ENCODE measurements at places on chromosomes 11 and 22.

GRCh38 chr11:1073851-1074243, 827 bp upstream of the MUC2 start:
- no peak for DNase-seq

DNA sequence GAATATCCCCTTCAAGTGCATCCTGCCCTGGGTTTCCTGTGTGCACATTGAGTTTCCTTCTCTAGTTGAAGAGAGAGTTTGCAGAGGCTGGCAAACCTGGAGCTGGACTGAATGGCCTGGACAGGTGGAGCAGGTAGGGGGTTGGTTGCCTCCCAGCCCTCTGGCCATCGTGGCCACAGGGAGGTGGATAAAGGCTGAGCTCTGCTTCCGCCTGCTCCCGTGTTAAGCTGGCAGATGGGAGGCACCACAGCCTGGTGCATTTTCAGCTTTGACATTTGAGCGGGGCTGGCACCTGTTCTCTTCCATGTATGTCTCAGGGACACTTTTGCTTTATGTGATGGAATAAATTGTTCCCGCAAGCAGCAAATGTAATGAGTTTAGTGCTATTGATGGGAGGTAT, 11.1 kb downstream of the MICAL2 start:
- DNase-seq: no peak

DNA sequence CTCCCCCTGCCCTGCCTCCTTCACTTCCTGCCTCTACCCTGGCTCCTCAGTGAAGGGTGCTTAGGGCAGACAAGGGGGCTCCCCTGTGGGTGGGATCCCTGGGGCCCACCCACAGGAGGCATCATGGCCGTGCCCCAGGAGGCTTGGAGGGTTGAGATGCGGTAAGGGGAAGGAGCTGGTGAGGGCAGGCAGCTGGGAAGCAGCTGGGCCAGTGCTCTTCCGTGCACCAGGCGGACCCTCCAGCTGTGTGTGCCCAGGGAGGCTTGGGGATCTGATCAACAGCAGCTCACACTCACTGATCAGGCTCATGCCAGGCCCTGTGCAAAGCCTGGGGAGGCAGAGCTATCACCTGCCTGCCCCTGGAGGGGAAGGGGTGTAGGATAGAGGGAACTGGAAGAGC, 59.3 kb upstream of the TTLL12 start:
- no peak for DNase-seq

DNA sequence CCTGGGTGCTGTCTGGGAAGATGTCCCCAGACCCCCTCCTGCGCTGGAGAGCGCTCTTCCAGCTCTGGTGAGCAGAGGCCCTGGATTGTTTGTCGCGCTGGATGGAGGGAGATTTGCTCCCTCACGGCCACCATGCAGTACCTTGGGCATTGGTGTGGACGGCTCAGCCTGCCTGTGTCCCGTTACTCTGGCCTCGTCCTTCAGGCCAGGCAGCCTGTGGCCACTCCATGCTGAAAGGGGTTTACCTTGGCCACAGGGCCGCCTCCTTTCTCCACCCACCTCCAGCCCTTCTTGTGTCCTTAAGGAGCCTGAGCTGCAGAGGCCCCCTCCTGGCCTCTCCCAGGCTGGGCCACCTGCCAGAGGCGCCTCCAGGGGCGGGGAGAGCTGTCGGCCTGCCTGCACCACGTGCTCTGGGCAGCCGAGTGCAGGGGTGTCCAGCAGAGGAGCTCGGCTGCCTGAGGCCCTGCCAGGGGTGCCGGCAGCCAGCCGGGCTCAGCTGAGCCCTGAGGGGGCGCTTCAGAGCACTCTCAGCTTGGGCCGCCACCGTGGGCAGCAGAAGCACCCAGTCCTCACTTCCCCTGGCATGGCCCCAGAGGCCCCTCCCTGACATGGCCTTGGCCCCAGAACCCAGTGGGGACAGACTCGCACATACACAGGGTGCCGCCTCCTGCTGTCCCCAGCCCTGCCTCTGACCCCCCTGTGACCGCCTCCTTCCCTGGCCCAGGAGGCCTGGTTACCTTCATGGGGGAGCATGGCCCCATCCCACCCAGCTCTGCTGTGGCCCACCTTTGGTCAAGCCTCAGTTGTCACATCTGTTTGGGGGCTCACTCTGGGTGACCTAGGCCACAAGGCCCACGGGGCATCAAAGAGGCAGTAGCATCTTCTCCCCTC, 3.4 kb downstream of the CCND1 start:
- DNase-seq: no peak

- DNase-seq: no peak
Observed at GRCh38 chr11:69700278-69701140, 3.3 kb downstream of the FGF19 start.

- no peak for DNase-seq
Observed at GRCh38 chr11:10752061-10752460, 1.0 kb downstream of the CTR9 start.

- no peak for DNase-seq
Observed at GRCh38 chr11:88293931-88294330, 43.6 kb downstream of the CTSC start.

DNA sequence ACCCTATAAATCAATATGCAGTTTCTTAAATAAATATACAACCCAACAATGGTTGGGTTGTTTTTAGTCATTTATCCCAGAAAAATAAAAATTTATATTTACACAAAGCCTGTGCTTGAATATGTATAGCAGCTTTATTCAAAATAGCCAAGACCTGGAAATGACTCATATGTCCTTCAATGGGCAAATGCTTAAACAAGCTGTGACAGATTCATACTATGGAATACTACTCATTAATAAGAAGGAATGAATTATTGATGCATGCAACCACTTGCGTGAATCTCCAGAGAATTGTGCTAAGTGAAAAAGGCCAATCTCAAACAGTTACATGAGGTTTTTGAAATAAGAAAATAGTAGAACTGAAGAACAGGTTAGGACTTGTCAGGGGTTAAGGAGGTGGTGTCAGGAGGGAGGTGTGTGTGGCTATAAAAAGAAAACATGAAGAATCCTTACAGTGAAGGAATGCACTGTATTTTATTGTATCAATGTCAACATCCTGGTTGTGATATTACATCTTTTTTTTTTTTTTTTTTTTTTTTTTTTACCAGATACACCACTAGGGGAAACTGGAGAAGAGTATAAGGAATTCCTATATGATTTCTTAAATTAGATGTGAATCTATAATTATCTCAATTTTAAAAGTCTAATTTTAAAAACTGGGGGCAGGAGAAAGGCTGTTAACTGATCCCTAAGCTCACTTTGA, 82.4 kb upstream of the CD44 start:
- no peak for DNase-seq

DNA sequence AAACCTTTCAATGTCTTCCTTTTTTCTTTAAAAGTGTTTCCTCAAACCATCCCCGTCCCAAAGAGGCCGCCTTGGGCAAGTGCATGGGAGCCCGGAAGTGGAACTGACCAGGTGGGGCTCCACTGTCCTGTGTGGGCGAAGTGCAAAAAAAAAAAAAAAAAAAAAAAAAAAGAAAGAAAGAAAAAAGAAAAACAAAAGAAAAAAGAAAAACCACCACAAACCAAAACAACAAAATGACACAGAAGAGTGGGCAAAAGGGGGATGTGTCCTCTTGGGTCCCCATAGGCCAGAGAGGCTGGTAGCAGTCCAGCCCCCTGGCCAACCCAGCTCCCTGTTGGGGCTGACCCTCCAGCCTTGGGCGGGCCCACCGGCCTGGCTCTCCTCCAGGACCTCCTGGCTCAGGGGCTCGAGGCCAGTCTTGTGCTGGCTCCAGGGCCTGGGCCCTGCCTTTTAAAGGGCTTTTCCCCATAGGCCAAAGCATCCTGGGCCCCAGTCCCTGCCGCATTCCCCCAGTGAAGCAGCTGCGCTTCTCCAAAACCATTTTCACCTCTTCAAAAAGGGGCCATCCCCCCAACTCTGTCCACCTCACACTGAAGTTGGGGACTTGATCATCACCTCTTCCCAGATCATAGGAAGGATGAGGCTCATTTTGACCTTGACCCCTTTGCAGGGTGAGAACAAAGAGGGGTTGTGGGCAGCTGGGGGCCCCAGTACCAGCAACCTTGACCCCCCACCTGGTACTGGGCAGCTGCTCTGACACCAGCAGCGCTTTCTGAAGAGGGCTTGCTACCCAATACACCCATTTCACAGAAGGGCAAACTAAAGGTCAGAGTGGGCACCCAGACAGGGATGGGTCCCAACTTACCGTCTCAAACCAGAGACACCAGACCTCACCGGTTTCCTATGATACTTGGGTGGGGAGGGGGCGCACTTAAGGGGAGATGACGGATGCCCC, 9.4 kb downstream of the CBX6 start:
- DNase-seq: no peak

DNA sequence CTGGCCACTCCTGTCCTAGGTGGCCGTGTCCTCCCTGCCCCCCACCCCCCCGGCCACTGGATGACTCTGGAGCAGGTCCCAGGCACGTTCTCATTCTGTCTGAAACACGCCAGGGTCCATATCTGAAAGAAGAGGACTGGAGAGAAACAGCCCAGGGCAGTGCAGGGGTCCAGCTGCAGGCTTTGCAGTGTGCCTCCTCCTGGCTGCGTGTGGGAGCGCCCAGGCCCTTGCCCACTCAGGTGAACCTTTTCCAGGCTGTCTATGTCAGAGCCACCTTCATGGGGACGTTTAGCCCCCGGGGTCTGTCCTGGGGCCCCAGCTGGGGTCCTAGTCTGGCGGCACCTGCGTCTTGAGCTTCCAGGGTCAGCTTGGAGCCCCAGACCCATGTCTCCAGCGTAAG, 15.6 kb downstream of the GRAMD4 start:
- no peak for DNase-seq

- no peak for DNase-seq
Observed at GRCh38 chr22:18103527-18104269, 6.9 kb upstream of the TUBA8 start.

- no peak for DNase-seq
Observed at GRCh38 chr11:64196626-64197025, 9.9 kb upstream of the FERMT3 start.

- no peak for DNase-seq
Observed at GRCh38 chr22:23896523-23897186, 2.5 kb downstream of the MIF start.

GRCh38 chr22:46694416-46695170, 43.5 kb downstream of the CERK start:
- DNase-seq: no peak

GRCh38 chr11:116169776-116170175, 603.0 kb downstream of the BUD13 start:
- DNase-seq: no peak

DNA sequence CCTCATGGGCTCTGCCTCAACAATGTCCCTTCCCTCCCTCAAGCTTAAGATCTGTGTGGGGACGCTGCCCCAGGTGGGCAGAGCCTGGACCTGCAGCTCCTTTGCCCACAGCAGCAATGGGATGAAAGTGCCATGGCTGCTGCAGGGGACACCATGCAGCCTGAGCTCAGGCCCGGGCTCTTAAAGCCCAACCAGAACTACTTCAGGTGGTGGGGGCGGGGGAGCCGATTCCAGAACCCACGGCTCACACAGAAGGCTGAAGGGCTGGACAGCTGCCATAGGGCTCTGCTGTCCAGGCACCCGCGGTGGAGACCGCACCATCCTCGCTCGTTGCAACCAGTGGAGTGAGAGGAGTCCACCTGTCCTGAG, 12.5 kb downstream of the CHID1 start:
- DNase-seq: no peak

DNA sequence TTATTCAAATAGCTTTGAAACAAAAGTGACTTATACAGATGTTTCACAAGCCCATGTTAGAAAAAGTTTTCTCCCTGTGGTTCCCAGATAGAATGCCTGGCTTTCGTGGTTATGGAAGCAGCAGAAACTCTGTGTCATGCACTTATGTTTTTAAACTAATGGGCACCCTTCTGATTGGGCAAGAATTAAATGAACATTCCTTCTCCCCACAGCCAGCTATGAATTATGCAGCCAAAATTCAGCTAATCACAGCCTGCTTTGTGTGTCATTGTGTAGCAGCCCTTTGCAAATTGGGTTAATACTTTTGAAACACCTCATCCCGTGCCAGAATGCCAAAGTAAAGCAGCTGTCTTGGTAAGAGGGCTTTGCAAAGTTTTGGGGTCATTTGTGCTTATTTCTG, 46.9 kb downstream of the PANX1 start:
- no peak for DNase-seq

DNA sequence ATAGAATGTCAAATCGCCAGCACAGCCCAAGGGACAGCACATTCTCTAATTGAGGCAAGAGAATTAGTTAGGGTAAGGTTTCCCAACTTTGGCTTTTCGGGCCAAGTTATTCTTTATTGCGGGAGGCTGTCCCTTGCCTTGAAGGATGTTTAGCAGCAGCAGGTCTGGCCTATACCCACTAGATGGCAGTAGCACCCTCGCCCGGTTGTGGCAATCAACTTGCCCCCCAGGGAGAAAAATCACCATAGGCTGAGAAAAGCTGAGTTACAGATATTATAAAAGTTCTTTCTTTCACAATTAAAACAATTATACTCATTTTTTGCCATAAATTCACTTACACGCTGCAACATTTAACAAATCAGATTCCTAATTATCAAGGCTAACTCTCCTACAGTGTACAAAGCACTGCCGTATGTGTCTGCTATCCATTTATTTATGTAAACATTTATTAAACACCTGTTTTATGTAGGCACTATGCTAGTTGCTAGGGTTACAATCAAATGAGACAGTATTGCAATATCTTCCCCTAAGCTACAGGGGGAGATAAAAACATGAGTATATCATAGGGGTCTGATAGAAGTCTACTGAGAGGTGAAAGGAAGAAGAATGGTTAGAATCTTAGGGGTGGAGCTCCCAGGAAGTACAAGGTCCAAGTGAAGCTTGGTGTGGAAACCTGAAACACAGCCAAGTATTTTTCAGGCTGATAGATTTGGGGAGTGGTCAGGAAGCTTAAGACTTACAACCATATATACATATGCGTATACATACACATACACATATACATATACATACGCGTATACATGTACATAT, 452.3 kb downstream of the RAB38 start:
- no peak for DNase-seq

DNA sequence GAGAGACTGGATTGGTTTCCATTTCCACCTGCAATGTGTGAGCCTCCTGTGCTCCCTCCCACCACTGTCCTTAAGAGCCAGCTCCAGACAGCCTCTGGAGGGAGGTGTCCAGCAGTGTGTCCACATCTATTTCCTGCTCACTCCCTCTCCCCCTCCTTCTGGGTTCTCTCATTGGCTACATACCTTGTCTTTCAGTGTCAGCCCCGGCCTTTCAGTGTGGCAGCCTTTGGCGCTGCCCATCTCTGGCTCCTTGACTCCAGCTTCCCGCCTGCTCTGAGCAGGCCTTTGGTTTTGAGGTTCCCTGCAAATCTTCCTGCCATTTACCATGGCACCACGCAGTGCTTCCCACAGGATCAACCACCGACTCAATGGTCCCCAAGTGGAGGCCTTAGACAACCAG, 19.0 kb upstream of the PTPRJ start:
- DNase-seq: no peak

Data from stimulated activated CD8-positive, alpha-beta memory T cell treated with anti-CD3 and anti-CD28 coated beads, Interleukin-7, amount 100 ng/mL, for 1 hour (primary cell).